Stimulated activated CD4-positive, alpha-beta T cell treated with anti-CD3 and anti-CD28 coated beads, Interleukin-12 subunit alpha, Interleukin-12 subunit beta, amount 100 ng/mL, for 24 hours (primary cell): ENCODE measurements at places on chromosomes 5 and 9.

- no peak for DNase-seq
Observed at GRCh38 chr5:159525117-159525516, 194.8 kb upstream of the IL12B start.

DNA sequence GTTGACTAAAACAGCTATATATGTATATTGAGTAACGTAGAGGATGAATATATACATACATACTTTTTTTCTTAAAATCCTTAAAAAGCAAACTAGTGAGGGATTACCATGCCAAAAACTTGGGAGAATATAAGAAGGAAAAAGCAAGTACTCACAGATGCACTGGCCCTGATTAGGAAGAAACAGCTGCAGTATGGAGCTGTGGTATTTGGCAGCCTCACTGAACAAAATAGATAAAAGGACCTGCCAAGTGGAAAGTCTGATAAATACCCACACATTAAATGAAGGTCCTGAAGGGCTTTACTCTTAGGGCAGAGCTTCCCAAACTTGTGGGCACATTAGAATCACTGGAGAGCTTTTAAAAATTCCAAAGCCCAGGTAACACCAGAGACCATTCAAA, 80.6 kb downstream of the FEM1C start:
- DNase-seq: no peak

GRCh38 chr5:39599721-39600431, 175.1 kb upstream of the DAB2 start:
- no peak for DNase-seq

GRCh38 chr9:87327575-87328125, 170.0 kb upstream of the DAPK1 start:
- DNase-seq: no peak

DNA sequence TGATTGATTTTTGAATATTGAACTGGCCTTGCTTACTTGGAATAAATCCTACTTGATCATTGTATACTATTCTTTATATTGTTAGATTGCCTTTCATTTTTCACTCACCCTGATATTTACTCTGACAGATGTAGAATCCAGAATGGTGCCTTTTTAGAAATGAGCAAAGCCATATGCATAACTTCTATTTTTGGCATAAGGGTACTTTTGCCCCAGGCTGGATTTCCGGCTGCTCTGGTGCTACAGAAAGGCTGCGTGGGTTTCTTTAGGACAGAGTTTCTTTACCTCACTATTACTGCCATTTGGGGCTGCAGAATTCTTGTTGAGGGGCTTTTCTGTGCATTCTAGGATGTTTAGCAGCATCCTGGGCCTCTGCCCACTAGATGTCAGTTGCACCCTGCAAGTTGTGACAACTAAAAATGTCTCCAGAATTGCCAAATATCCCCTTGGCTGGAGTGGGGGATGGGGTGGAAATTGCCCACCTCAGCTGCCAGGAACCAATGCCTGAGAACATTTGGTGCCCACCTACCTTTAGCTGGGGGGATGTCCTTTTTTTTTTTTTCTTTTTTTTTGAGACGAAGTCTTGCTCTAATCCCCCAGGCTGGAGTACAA, 50.1 kb downstream of the SLC36A1 start:
- DNase-seq: no peak

DNA sequence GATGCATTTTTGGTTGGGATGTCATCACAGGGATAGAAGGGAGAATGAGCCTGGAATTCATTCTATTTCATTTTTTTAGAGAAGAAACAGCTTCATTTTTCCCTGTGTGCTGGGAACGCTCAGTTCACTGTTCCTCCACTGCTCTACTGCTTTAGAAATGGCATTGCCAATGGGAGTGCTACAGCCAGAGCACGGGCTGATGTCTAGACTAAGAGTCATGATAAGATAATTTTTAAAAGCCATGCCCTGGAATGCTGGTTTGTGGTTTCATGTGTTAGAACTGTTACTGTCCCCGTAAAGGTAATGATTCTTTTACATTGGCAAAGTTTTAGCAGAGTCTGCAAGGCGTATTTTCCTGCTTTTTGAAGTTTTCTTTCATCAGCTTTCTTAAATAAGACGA, 119.6 kb downstream of the SEMA6A start:
- no peak for DNase-seq
